ENCODE measurements at places on chromosomes 7 and 10.

GRCh38 chr7:94439893-94440381 lies 45.2 kb downstream of the COL1A2 start:
- no peak for DNase-seq

- DNase-seq = no peak
Measured at GRCh38 chr10:61975391-61975932, 74.0 kb downstream of the ARID5B start.

DNA sequence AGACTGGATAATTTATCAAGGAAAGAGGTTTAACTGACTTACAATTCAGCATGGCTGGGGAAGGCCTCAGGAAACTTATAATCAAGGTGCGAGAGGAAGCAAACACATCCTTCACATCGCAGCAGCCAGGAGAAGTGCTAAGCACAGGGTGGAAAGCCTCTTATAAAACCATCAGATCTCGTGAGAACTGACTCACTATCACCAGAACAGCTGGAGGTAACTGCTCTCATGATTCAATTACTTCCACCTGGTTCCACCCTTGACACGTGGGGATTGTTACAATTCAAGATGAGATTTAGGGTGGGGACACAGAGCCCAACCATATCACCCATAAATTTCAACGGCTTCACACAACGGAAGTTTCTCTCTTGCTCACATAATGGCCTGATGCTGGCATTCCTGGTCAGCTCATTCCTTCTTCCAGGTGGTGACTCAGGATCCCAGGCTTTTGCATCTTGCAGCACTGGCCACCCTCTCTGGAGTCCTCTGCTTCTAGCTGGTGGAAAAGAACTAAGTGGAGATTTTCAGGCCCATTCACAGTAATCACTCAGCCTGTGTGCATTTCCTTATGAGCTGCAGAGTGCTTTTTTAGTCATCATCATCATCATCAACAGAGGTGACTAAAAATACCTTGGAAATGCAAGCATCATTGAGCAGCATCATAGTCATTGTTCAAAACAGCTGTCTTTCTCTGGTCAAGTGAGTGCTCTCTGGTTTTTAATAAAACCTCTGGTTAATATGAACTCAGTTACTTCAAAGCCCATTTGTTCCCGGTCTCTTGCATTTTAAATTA lies 308.1 kb downstream of the SFMBT2 start:
- DNase-seq = no peak

GRCh38 chr10:5493691-5494090 lies 5.7 kb downstream of the CALML5 start:
- DNase-seq = no peak

- DNase-seq = no peak
Measured at GRCh38 chr10:98994030-98994429, 241.6 kb downstream of the HPSE2 start.

DNA sequence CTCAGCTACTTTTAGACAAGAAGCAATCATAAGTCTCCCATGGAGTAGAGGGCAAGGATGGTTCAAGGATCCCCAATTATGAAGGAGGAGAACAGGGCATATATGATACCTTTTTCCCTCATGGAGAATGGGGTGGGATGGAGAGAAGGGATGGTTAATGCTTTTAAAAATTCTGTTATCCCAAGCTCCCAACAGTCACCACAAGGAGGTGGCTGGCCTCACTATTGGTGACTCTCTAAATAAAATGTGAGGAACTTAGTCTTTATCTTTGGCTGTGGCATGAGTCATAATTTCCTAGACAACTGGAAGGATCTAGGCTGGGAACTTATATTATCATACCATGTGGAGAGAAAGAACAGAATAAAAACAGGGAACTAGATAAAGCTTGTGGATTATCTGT lies 297.0 kb downstream of the PHTF2 start:
- no peak for DNase-seq

Measured in CD4-positive, alpha-beta memory T cell (primary cell).